ENCODE measurements at places on chromosomes 16 and 17.

DNA sequence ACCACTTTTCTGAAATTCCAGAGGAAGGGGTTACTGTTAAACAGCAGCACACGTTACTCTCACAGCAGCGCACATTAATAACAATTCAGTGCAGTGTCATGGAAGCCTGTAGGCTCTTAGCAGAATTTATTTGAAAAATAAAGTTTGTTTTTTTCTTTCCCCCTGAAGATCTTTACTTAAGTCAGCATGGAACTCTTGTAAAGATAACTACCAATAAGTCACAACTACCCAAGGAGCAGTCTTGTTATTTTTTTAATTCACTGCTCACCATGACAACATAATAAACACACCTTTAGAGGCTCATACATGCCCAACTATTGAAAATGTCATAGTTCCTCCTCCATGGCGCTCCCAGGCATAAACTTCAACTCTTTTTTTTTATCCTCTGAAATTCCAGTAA is 31.8 kb upstream of the PSMD7 start:
- no peak for DNase-seq

DNA sequence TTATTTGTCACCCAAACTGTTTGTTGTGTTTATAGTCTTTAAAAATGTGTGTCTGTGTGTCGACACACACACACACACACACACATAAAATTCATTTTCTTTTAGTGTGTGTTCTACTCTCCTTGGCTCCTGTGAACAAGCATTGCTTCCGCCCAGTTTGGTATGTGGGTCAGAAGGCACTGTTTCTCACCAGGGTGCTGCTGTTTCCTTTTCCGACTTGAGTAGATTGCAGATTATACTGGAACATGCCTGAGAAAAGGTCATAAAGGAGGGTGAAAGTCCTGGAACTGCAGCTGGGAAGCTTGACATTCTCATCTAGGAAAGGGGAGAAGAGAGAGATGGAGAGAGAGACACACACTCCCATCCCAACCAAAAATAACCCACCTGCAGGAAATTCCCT is 330.3 kb downstream of the BCAS3 start:
- DNase-seq: no peak

- DNase-seq: no peak
Observed at GRCh38 chr16:64290461-64290860, 831.4 kb downstream of the CDH11 start.

DNA sequence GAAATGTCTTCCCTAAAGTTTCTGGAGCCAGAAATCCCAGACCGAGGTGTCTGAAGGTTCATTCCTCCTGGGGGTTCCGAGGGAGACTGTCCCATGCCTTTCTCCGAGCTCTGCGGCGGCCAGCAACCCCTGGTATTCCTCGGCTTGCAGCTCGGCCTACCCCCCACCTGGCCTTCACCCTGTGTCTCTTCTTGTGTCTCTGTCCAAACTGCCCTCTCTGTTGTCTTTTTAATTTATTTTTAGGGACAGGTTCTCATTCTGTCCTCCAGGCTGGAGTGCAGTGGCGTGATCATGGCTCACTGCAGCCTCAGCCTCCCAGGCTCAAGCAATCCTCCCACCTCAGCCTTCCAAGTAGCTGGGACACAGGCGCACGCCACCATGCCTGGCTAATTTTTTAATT is 211.7 kb downstream of the SEC14L1 start:
- no peak for DNase-seq

- no peak for DNase-seq
Observed at GRCh38 chr17:64413513-64413912, 22.9 kb upstream of the PECAM1 start.

GRCh38 chr17:13387236-13387635 is 214.5 kb downstream of the HS3ST3A1 start:
- DNase-seq: no peak

- no peak for DNase-seq
Observed at GRCh38 chr17:43341715-43342588, 56.8 kb upstream of the ARL4D start.

- no peak for DNase-seq
Observed at GRCh38 chr16:86986809-86987487, 330.2 kb downstream of the C16orf95 start.

- peak; percentile 22 for DNase-seq
Observed at GRCh38 chr17:27430882-27431491, 25.3 kb upstream of the KSR1 start.

DNA sequence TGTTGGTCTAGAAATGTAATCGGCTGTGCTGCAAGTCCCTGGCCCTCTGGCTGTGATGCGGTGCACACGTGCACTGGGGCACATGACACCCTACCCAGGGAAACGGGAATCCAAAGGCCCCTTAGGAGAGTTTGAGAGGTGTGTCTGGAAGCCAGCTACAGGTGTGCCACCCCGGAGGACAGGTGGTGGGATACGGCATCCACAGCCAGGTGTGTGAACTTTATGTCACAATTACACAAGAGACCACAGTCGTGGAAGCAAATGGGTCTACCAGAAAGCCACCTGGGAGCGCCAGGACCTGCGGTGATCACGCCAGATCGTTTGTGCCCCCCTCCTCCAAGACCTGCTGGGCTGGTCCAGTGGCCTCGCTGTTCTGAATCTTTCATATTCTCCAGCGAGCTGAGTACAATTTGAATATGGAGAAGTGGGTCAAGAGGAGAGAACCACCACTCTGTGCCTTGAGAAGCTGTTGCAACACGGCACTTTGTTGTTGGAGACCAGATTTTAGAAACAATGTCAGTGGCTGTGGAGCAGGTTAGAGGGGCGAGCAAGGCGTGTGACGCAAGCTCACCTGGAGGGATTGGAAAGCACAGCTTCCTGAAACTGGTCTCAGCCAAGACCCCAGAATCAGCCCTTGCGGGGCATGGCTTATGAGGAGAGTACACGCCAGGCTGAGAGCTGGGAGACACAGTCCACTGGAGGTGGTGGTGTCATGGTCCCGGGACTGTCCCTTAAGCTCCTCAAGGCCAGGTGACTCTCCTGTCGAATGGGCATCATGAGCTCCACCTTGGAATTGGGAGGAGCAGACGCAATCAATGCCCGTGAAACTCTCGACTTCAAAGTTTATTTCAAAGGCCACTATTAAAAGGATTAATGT is 37.4 kb downstream of the COX4I1 start:
- no peak for DNase-seq

GRCh38 chr17:81153340-81153803 is 11.9 kb upstream of the PVALEF start:
- no peak for DNase-seq

DNA sequence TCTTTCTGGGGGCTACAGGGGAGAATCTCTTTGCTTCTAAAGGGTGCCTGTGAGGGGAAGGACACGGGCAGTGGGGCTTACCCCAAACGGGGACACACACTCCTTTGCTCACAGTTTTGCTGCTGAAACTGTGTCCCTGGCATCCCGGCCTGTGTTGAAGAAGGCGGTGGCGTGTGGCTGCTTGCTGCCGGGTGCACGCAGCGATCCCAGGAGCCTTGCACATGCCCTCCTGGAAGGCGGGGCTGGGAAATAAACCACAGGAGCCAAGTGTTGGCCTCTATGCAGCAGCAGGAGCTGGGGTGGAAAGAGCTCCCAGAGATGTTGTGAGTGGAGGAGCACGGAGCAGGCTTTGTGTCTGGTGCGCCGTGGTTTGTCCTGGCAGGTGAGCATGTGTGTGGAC is 131.0 kb upstream of the CIBAR2 start:
- no peak for DNase-seq

GRCh38 chr17:1980665-1981250 is 44.4 kb downstream of the RTN4RL1 start:
- no peak for DNase-seq

GRCh38 chr16:964356-965035 is 6.3 kb downstream of the LMF1 start:
- DNase-seq: peak; percentile 96

GRCh38 chr16:52874042-52874441 is 178.7 kb downstream of the CHD9NB start:
- no peak for DNase-seq

DNA sequence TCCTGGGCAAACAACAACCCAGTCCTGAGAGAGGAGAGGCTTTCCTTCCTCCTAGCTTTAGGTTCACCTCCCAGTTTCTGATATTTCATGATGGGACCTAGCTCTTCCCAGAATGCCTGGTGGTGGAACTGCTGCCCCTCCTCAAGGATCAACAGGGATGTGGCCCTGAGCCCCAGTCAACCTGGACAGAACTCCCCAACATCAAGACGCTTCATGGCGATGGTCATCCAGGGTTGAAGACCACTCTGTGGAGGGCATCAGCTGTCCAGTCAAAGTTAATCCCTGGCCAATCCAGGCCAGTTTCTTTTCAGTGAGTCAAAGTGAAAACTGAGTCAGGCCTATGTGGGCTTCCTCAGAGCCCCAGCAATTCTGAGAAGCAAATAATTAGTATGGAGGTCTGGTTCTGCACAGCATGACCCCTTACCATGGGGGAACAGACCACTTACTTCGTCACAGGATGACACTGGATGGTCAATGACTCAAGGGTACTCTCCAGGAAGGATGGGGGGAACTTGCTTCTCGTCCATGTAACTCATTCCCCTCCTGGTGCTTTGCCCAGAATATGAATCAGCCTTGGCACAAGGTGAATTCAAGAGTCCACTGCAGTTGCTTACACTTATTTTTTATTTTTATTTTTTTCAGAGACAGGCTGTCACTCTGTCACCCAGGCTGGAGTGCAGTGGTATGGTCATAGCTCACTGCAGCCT is 14.7 kb upstream of the XYLT2 start:
- no peak for DNase-seq

- no peak for DNase-seq
Observed at GRCh38 chr16:27817038-27817437, 246.5 kb downstream of the GSG1L start.

DNA sequence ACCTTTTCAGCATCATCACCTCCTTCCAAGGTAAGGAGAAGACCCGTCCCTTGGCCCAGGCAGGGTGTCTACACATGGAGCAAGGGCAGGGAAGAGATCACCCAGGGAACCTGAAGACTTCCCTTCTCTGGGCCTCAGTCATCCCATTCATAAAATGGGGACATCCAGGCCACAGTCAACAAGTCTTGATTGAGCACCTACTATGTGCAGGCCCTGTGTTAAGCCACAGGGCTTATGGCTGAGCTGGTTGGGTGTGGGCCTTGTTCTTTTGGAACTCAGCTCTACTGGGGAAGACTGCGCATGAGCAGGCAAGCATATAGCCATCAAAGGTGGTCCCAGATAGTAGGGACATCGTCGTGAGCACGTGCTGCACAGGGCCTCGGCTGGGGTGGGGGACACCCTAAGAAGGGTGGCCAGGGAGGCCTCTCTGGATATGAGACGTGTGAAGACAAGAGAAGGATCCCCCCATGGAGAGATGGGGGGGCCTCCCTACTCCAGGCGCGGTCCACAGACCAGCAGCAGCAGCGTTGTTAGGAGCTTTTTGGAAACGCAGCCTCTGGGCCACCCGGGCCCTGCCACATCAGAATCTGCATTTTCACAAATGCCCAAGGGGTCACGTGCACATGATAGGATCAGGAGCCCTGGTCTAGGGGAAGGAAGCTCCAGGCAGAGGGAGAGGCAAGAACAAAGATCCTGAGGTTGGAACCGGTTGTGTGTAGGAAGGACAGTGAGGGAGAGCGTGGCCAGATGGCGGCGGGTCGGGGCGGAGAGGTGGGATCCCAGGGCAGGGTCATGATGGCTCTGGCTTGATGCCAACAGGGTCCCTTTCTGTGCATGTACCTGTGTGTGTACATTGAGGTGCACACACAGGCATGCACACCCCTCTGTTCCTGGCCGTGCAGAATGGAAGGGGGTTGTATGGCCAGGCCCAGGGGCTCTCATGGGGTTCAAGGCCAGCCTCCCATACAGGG is 5.9 kb upstream of the ADGRG3 start:
- DNase-seq: no peak

- no peak for DNase-seq
Observed at GRCh38 chr17:80461528-80462160, 14.8 kb downstream of the NPTX1 start.

- DNase-seq: no peak
Observed at GRCh38 chr16:51701025-51701424, 550.0 kb upstream of the SALL1 start.

- DNase-seq: no peak
Observed at GRCh38 chr17:6587310-6587709, 31.0 kb upstream of the PITPNM3 start.

- no peak for DNase-seq
Observed at GRCh38 chr16:67648764-67649407, 3.9 kb downstream of the CARMIL2 start.
